ENCODE measurements at places on chromosomes 3 and 15.

GRCh38 chr3:102059145-102059943, 210.0 kb downstream of the NFKBIZ start:
- no peak for DNase-seq

GRCh38 chr3:144815655-144816054, 844.0 kb downstream of the DIPK2A start:
- peak; percentile 8 for DNase-seq

GRCh38 chr3:180707896-180708295, 28.6 kb upstream of the CCDC39 start:
- no peak for DNase-seq

DNA sequence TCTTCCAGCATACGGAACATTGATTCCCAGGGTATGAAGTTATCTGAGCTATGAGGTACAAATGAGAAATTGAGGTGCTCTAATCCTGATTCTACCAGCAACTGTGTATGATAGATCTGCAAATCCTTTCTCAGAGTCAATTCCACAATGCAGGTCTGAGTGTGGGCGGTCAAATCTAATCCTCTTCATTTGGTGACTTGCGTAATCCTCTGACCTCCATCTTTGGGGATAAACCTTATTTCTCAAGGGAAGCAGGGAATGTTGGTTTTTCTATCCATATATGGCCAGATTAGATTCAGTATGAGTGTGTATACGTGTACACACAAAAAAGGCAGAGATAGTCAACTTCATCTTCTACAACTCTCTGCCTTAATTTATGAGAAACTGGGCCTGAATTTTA, 348.4 kb upstream of the IL12A start:
- DNase-seq, result no peak

DNA sequence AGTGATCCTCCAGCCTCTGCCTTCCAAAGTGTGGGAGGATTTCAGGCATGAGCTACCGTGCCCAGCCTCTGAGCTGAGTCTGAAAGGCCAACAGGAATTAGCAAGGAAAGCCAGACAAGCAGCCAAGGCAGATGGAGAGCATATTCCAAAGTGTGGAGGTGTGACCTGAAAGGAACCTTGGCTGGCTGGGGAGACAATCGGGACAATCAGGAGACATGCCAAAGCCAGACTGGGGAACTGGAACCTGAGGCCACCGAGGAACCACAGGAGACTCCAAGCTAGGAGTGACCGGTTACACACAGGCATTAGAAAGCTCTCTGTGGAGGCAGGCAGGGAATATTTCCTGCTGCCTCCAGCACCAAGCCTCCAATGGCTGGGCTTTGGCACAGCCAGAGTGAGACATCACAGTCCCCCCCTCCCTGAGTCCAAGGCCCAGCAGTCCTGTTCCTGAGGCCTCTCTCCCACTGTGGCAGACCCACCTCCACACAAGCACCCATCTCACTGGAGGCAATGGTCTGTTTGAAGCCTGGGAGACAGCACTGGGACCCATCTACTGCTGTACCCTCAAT, 4.5 kb upstream of the C15orf39 start:
- no peak for DNase-seq

DNA sequence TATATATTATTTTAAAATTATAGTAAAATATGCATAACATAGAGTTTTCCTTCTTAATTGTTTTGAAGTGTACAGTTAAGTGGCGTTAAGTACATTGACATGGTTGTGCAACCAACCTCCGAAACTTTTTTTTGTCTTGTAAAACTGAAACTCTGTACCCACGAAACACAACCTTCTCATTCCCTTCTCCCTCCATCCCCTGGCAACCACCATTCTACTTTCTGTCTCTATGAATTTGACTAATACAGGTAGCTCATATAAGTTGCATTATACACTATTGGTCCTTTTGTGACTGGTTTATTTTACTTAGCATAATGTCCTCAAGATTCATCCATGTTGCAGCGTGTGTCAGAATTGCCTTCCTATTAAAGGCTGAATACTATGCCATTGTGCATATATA, 179.4 kb downstream of the SATB1 start:
- no peak for DNase-seq

All from fibroblast of skin of scalp (primary cell).